Vagina (tissue), 2 donors: ENCODE measurements at places on chromosomes 12 and 14.

DNA sequence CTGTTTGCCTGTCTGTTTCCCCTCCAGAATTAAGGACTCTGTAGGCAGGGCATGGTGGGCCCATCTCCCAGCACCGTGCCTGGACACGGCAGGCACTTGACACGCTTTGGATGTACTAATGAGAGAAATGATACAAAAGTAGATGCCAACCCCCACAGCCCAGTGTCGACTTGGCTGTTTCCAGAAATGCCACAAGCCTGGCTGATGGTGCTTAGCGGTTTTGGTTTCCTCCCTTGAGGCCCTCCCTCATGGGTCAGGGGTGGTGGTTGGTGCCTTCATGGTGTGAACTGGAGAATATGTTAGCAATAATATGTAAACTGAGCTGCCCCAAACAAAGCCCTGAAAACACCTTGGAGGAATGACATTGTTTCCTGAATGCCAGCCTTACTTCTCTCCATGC, 55.5 kb upstream of the ESRRB start:
- no peak for DNase-seq

DNA sequence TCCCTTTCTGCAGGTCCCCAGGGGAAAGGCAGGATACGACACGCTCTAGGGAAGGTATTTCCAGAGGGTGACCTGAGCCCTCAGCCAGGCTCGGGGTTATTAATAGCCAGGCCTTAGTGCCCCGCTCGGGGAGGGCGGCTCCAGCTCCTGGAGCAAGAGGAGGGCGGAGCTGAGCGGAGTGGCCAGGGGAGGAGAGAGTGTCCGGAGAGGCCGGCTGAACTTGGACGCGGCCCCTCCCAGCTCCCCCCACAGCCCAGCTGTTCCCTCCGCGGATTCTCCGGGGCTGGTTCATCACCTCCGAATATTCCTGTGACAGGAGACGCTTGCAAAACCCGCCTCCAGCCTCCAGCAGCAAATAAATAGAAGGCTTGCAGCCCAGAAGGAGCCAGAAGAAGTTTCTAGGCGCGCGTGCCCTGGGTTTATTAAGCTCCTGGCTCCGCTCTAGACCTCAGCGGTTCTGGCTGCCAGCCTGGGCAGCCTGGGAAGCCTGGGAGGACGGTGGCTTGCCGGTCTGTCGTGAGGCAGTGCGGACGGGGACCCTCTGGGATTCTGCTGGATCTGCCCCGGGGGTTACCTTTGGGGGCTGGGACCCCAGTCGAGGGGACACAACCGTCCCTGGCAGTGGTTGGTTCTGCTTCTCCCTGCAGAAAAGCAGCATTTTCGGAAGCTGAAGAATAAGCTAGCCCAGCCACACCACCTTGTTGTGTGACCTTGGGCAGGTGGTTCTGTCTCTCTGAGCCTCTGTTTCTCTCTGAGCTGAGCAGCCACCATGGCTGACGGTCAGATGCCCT, at the start of gene HSPB8:
Gene HSPB8, plus strand, starts transcription at position 388 of the 791 bp plus-strand sequence. Its CDS starts 382 bp downstream, at position 770.
- no peak for DNase-seq

GRCh38 chr12:21483531-21483930, 17.9 kb downstream of the RECQL start:
- DNase-seq = no peak

GRCh38 chr12:68932128-68932960, 627 bp downstream of the CPM start:
- no peak for DNase-seq

GRCh38 chr14:86790408-86791364, 1202.3 kb downstream of the GALC start:
- no peak for DNase-seq

GRCh38 chr12:100248886-100249285, 18.0 kb downstream of the DEPDC4 start:
- DNase-seq = no peak

DNA sequence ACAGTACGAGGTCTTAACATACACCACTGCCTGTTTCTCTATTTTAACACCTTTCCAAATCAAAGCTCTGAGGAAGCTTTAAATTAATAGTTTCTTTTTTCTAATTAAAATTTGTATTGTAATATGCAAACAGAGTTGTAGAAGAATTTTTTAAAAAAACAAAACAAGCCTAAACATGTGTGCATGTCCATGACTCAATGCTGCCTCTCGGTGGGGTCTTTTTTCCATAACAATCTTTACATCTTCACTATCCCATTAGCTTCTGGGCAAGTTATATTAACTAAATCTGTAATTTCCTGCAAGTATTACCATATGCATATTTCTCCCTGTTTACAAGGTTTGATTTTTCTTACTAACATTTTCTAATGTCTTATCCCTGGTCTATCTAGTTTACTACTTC, 143.9 kb upstream of the NAV3 start:
- DNase-seq = no peak

GRCh38 chr14:103186241-103186822, 63.1 kb downstream of the TNFAIP2 start:
- no peak for DNase-seq

DNA sequence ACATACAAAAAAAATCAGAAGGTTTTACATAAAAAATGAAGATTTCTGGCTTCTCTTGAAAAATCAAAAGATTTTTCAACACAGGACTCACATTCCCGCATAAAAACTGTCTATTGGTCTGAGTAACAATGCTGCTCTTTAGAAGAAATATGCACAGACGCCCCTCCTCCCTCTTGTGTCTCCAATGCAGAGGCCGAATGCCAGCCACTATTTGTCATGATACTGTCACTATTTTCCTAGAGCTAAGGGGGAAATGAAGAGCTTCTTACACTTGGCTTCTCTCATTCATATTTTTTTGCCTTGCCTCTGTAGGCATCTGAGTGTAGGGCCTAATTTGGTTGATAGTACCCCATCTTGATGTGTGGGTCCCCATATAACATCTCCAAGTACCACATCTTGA, 98.0 kb downstream of the BBS10 start:
- DNase-seq = no peak

GRCh38 chr12:70042675-70043074, 200.6 kb upstream of the CNOT2 start:
- DNase-seq = no peak

- DNase-seq = no peak
Measured at GRCh38 chr14:94427016-94427613, 25.5 kb downstream of the SERPINA11 start.

DNA sequence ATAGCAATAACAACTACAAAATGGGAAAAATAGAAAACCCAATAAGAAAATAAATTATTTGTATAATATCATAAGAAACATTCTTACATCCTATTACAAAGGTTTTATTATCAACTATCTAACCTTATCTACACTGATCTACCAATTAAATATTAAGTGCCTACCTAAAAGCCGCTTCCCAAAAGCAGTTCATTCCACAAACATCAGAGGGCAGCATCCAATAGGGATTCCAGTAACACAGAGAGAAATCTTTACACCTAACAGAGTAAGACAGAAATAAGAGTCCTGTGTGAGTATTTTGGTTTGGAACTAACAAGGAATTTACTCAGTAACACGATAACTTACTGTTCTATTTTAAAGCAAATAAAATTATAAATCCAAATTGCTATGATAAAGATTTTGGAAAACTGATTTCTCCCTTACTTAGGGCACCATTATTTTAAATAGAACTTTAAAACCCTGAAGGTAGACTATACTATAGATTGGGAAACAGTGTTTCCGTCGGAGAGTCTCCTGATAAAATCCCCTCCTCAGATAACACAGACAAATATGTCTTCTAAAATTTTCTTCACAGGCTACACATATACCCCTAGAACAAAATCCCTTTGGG, 15.0 kb downstream of the GXYLT1 start:
- DNase-seq = no peak

DNA sequence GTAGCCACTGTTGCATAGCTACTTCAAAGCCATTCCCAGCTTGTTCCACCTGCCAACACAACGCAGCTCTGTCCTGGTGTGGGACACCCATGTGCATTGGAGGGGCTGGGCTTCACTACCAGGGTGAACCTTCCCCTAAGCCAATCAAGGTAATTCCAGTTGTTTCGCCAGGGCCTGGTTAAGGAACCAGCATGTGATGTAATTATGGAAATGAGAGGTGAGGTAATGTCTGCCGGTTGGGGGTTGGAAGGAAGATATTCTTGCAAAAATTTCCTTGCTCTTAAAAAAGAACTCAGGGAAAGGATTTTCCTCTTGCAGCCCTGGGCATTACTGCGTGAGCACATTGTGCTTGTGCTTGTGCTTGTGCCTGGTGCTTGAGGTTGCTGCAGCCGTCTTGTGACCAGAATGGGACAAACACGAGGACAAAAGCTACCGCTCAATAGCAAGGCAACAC, 14.9 kb downstream of the TUBA1C start:
- no peak for DNase-seq

- DNase-seq = no peak
Measured at GRCh38 chr12:113198296-113198695, 12.8 kb downstream of the RITA1 start.

DNA sequence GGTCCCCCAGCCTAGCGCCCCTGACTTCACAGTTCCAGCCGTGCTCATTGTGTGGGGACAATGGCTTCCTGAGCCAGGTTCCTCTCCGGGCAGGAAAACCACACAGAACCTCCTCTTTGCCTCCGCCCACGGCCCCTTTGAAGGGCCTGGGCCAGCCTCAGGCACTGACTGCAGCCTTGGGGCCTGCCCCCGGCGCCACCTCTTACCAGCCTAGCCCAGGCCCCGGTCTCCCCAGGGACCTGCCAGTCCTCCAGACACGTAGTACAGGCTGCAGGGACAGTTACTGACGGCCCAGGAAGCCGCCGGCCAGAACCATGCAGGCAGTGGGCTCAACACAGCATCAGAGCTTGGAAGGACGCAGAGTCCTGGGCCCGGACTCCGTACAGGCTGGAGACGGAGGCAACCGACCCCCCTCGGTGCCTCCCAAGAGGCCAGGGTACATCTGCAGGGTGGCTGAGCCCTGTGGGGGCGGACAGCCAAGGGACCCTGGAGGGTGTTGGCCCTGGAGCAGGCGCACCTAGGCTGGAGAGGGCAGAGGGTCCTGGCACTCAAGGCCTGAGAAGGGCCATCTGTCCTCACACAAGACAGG, 20.9 kb upstream of the NUDT14 start:
- DNase-seq = no peak

- DNase-seq = no peak
Measured at GRCh38 chr12:121172145-121172544, 37.8 kb upstream of the P2RX4 start.

DNA sequence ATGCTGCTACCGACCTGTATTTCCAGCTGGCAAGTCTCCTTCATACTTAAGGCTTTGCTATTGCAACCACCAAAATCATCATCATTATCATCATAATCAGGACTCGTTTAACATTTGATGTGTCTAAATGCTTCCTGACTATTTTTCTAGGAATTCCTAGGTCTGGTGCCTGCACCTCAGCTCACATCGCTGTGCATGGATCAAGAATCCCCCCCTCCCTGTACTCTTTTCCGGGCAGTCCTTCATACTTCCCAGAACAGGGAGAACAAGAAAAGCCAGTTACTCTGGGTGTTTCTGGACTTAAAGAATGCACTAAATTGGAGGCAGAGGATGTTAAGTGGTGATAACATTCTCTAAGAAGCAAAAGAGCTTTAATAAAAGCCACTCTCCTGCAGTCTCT, 9.4 kb downstream of the ERP27 start:
- DNase-seq = no peak

GRCh38 chr14:36208690-36209278, 32.3 kb upstream of the PTCSC3 start:
- no peak for DNase-seq

- no peak for DNase-seq
Measured at GRCh38 chr12:131407221-131408035, 303.5 kb upstream of the SFSWAP start.

GRCh38 chr12:48329199-48329939, 21.4 kb downstream of the ZNF641 start:
- DNase-seq = no peak

GRCh38 chr12:124411281-124411878, 116.5 kb downstream of the RFLNA start:
- DNase-seq = no peak

DNA sequence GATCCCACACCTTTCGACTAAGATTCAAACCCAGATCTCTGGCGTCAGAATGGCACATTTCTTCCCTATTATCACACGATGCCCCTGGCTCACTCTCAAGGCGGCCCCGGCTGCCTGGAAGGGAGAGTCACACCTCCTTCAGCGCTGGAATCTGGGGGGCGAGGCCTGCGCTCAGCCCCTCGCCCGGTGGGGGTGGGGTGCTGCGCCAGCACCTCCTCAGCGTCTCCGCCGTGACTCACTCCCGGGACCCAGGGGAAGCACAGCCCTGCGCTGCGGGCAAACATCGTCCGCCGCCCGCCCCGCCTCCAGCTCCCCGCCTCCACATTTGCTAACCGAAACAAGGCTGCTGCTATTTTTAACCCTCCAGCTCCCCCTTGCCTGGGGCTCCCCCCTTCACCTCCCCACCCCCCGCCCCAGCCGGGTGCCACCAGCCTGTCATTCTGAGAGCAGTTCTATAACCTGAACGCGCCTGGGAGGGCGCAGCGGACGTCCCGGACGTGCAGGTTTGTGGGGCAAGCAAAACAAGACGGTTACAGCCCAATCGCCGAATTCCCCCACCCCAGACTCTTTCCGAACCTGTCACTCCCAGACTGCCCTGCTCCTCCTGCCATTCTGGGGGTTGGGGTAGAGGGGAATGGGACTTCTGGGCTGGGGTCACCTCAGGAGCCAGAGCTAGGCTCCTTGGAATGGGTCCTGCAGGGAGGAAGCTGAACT, 6.7 kb downstream of the HDAC7 start:
- peak; percentile 96 for DNase-seq

GRCh38 chr12:91603060-91603459, 420.4 kb upstream of the DCN start:
- no peak for DNase-seq

DNA sequence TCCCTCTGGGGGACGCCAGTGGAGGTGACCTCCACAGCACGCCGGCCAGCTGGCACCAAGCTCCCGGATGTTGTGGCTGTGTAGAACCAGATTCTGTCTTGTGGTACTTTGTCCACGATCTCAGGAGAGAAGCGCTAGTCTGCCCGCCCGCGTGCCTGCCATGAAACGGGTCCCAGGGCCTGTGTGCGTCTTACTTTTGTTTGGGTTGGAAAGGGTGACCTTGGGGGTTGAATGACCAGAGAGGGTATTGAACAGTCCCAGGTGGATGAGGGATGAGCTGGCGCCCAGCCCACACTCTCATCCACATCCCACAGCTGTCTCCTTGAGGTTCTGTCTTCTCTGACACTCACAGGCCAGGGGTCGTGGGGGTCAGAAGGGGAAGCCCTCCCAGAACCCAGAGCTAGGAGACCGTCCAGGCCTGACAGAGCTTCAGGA, 78.3 kb downstream of the WDR20 start:
- DNase-seq = no peak

DNA sequence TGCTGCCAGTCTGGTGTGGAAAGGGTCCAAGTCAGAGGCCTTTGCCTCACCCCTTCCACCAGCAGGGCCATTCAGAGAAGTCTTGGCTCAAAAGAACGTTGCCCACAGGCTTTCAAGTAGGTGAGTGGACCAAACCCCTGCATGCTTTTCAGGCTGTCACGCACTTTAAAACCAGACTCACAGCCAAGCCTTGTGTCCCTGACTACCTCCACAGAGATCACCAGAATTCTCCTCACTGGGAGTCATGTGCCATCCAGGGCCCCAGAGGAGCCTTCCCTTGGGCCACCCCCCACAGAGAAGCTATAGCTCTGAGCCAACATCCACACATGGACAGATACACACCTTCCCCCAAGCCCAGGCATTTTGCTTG, 283.1 kb downstream of the DPF3 start:
- DNase-seq = peak; percentile 78
